ENCODE measurements at places on chromosomes 5 and 9.

DNA sequence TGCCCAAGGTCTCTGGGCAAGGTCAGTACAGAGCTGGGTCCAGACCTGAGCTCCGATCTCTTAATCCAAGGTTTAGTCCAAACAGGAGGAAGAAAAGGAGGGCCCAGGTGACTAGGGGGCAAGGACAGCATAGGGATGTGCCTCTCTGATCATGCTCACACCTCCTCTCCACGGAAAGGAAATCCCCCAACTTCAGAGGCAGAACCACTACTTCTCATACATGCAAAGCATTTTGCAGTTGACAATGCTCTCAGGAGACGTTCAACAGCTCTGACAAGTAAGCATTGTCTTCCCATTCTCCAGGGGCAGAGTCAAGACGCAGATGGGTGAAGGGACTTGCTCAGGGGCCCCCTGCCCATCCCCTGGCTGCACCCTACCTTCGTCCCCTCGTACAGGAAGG lies 8.7 kb upstream of the CORO2A start:
- DNase-seq: no peak

GRCh38 chr9:90441814-90442213 lies 200.8 kb downstream of the DIRAS2 start:
- no peak for DNase-seq

- no peak for DNase-seq
Observed at GRCh38 chr9:99286536-99286935, 64.5 kb downstream of the SEC61B start.

- DNase-seq: no peak
Observed at GRCh38 chr9:134367791-134368490, 41.7 kb downstream of the RXRA start.

- DNase-seq: no peak
Observed at GRCh38 chr5:64742821-64743220, 25.7 kb downstream of the SREK1IP1 start.

DNA sequence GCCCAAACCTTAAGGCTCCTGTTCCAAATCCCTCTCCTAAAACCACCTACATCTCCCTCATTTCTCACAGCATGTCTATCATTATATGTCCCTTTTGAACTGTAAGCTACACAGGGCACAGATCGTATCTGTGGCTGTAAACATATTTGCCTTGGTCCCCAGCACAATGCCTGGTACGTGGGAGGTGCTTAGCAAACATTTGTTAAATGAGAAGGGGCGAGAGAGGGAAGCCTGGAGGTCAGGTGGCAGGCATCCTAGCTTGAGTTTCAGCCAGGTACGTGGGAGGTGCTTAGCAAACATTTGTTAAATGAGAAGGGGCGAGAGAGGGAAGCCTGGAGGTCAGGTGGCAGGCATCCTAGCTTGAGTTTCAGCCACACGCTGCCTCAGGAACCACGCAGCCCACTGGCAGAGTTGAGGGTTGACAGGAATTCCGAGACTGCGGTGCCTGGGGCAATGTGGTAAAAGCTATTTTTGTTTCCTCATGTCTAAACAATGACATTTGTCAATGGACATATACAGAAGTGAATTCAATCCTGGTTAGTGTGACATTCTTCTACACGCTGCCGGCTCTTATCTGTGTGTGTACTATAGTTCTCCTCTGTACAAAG lies 113.6 kb downstream of the EFNA5 start:
- no peak for DNase-seq

DNA sequence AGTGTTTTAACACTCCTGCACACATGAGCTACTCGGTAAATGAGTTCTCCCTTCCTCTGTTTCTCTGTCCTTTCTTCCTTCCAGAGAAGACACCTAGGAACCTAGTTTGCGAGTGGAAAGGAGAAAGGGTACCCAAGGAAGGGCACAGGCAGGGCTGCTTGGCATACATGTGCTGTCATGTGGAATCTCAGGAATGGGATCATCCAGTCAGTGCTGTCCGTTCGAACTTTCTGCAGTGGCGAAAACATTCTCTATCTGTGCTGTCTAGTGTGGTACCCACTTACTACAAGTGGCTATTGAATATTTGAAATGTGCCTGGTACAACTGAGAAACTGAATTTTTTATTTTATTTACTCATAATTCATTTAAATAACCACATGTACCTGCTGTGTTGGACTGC lies 28.0 kb downstream of the NLN start:
- DNase-seq: no peak
